ENCODE measurements at places on chromosomes 1 and 21.
A peak's percentile ranks its signal among the peaks of the same experiment; 100 is the strongest.

DNA sequence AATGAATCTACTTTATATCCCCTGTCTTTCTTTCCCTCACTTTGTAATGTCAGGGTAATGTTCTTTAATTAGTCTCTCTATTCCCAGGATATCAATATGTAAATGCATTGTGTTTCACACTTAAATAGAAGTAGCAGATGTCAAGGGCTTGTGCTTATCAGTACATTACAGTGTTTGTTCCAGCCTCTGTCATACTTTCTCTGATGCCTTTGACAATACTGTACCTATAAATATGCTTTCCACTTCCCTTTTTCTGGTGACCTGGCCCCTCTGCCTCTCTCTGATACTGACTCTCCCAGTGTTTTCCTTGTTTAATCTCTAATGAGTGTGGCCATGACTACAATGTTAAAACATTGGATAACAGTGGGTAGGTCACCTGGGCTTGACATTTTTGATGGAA lies 862.0 kb upstream of the NEGR1 start:
- DNase-seq, result no peak

- no peak for DNase-seq
Measured at GRCh38 chr1:66372522-66373101, 161.3 kb upstream of the SGIP1 start.

DNA sequence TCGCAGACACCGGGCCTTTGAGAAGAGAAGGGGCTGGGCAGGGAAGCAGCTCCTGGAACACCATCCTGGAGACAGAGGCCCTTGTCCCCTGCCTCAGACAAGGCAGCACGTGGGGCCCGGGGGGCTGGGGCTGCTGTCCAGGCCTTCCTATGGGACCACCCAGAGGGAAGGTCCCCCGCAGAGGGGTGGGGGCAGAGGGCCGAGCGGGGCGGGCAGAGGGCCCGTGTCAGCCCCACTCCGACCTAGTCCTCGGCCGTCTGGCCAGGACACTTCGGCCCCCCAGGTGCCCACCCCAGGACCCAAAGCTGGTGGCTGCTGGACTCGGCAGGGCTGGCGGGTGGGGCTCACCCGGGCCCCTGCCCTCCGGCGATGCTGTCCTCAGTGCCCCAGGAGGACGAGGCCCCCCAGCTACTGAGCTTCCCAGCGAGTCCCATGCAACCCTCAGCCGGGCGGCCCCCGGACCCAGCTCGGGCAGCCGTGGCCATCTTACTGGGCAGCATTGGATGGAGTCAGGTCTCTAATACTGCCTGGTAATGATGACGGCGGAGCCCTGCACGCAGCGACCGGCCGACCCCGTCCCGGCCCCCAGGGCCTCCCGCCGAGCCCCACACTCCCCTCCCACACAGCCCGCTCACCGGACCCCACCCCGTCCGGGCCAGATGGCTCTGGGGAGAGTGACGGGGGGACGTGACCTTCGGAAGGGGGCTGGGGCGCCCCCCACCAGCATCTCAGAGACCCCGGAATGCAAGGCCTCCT lies 6.9 kb upstream of the TTLL10 start:
- DNase-seq, result no peak

GRCh38 chr1:39539252-39539790 lies 37.3 kb downstream of the PABPC4 start:
- peak; percentile 42 for DNase-seq

DNA sequence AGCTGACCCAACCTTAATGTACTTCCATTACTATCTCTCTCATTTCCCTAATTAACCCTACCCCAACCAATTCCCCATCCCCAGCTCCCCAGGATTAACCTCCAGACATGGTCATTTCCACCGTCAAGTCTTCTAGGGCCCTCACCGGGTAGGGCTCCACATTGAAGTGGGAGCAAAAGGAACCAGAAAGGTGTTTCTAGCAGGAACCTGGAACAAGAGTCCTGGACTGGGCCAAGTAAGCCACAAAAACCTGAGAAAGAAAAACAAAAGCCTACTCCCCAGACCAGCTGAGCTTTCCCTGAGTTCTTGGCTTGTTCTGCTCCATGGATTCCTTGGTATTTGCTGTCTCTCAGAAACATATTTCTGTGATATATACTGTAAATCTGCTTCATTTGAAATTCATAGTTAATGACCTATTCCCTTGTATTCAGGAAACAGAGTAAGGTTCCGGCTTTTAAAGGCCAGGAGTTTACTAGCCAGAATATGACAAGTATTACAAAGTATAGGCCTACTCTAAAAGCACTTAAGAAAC lies 58.4 kb downstream of the SYF2 start:
- no peak for DNase-seq

GRCh38 chr1:168772428-168773060 lies 43.5 kb upstream of the DPT start:
- DNase-seq, result no peak

DNA sequence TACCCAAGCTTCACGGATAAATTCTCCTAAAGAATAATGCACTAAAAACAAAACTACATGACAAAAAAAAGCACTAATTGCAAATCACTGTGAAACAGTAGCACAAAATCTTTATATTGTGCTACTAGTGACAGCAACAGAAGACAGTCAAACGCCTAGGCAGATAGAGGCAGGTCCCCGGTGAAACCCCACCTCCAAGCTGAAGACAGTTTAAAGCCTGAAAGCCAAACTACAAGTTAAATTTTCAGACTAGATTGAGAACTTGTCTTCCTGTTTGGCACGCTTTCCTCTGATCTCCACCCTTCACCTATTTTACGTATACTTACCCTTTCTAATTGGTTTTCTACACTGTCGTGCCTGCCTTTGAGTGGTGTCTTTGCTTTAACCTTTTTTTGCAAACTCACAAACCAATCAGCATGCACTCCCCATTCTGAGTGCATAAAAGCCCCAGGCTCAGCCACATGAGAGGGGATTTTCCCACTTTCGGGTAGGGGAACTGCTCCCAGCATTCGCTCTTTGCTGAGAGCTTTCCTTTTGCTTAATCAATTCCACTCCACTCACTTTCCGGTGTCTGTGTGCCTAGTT lies 3.6 kb upstream of the BACH1 start:
- DNase-seq, result no peak

DNA sequence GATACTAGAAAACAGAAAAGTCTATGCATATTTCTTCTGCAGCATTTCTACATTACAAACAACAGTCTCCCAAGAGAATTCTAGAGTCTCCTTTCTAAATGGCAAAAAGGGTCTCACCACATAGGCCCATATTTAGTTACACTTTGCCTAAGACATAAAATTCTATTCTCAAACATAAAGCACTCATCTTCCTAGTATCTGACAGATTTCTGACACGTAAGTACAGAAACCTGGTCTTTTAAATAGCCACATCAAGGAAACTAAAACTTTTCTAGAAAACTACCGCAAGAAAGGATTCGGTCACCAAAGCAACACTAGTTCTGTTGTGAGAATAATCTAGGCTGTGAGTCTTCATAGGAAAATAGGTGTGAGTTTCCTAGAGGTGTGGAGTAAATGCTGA lies 33.6 kb upstream of the CTSK start:
- no peak for DNase-seq

- no peak for DNase-seq
Measured at GRCh38 chr1:177012342-177012925, 152.1 kb downstream of the ASTN1 start.

- DNase-seq, result no peak
Measured at GRCh38 chr21:35159881-35160280, 110.8 kb upstream of the RUNX1 start.

DNA sequence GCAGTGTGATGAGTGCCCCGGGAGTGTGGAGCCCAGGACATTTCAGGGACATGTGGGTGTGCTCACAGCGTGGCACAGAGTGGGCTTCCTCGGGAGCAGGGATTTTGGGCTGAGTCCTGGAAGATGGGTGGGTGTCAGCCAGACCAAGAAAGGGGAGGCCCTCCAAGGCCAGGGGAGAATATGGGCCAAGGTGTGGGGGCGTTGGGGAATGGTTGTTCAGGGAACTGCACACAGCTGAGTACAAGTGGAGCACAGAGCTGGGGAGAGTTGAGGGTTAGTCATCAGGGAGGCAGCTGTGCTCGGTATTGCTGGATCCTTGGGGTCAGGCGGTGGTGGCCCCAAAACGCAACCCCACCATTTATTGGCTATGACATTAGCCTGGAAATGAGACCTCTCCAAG lies 5.5 kb downstream of the POGK start:
- DNase-seq, result no peak

DNA sequence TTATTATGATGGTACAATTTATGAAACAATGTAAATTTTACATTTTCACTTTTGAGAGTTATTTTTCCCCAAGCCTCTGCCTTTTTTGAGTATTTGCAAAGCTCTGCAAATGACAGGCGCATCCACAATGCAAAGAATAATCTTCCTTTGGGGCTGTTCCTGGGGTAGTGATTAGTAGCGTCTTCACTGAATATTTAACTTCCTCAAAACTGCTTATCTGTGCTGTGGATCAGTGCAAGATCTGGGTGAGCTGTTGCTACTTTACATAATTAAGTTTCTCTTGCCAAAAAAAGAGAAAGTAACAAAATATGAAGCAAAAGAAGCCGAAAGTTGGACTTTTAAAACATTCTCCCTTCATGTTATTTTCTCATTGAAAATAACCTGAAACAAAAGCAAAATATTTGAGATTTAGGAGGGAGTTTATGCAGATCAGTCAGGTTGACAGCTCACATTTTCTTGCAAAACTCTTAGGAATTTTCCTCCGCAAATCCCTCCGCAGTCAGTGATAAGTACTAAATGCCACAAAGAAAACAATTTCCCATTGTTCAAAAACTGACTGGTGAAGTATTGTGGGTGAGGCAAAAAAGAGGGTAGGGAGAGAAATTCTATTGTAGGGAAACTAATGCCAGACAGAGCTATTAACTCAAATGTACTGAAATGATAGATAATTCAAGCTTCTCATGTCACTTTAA lies 276.4 kb upstream of the B3GALT2 start:
- DNase-seq, result no peak

DNA sequence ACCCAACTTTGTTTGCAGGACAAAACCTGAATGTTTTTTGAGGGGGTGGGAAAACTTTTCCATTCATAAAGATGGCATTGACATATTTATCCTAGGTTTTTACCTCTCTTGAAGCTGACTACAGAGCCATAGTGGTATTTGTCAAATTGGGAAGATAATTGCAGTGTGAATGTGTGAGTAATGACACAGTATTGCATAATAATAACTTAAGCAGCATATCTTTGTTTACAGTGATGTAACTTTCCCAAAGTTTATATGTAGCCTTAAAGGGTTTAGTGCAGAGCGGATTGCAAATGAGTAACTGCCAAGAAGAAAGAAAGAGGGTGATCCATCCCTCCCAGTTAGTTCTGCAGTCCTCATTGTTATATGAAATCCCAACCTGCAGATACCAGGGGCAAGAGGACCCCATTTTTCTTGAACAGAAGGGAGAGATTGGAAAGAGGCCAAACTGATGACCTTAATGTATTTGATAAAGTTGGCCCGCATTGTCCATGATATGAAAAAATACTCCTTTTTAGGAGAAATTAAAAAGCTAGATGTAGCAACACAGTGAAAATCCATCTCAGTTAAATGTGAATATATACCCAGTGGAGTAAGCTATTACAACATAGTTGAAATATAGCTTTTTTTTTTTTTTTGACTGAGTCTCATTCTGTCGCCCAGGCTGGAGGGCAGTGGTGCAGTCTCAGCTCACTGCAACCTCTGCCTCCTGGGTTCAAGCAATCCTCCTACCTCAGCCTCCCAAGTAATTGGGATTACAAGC lies 23.7 kb upstream of the NFIA start:
- no peak for DNase-seq

GRCh38 chr1:77834771-77835334 lies 53.6 kb upstream of the NEXN start:
- DNase-seq, result peak; percentile 8

- DNase-seq, result no peak
Measured at GRCh38 chr1:218350801-218351266, 5.7 kb downstream of the TGFB2 start.

DNA sequence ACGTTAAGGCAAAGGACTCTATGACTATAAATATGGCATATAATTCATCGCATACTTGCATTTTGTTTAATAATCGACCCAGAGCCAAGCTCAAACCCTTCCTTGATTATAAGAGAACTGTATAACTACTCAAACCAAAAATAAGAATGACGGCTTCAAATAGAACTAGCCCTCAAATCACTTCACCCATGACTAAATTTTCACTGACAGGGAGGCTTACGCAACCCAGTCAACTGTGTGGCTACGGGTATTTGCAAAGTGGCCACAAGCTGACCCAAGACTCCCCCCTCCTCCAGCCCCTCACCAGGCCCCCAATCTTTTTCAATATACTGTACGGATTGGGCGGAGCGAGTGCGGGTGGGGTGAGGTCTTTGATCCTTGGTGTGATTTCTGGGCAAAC lies 268.3 kb downstream of the ASTN1 start:
- no peak for DNase-seq

DNA sequence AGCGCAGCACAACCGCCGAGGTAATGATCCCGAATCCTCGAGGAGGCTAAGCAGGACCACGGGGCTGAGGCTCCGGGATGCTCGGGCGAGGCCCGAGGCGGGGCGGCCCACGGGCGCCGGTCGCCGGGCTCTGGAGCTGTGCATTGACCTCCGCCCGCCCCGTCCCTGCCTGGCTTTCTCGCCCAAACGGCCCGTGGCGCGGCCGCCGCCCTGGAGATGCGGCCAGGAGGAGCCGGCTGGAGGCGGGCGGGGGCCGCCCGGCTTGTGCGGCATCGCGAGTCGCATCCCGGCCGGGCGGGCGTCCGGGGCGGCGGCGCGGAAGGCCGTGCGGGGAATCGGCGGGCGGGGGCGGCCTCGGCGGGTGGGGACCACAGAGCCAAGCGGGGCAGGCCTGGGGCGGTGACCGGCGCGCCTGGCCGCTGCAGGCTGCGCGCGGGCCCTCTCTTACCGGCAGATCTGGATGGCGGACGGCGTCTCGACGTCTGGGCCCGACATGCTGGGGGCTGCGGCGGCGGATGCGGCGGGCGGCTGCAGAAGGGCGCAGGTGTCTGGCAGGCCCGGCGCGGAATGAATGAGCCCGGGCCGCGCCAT lies 663 bp downstream of the ACOT7 start:
- DNase-seq, result no peak

DNA sequence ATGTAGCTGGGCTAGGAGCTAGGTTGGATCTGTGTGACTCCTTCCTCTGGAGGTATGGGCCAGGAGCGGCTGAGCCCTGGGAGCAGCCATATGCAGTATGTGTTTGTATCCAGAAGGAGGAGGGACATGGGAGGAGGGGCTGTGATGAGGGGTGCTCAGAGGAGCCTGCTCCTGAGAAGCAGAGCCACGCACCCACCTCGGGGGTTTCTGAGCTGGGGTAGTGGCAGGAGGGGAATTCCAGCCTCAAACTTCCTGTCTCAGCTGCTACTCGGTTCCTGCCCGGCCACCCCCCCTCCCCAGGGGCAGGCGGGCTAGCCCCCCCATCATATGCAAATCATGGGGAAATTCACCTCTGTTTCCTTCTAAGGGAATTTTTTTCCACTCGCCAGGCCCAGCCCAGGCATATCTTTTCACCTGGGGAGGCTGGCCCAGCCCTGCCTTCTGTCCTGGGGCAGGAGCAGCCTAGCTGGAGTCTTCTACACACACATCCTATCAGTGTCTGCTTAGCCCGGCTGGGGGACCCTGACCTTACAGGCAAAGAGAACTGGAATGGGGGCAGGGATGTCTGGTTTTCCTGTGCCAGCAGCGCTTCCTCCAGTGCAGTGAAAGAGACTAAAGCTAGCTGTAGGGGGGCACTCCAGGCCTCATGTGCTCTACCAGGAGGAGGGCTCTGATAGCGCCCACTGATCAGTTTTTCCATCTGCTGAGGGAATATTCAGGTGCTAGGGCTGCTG lies 3.0 kb downstream of the ZC3H12A start:
- no peak for DNase-seq

GRCh38 chr1:167489571-167490340 lies 28.6 kb downstream of the CD247 start:
- peak; percentile 31 for DNase-seq

GRCh38 chr21:45285266-45285931 lies 2.3 kb downstream of the POFUT2 start:
- no peak for DNase-seq
